Bronchial epithelial cell (primary cell): ENCODE measurements at places on chromosomes 12 and 14. TPM values are rescaled to one million over a fixed set of nuclear protein-coding genes. Genes with fewer than 3 reads are reported as not detected.

DNA sequence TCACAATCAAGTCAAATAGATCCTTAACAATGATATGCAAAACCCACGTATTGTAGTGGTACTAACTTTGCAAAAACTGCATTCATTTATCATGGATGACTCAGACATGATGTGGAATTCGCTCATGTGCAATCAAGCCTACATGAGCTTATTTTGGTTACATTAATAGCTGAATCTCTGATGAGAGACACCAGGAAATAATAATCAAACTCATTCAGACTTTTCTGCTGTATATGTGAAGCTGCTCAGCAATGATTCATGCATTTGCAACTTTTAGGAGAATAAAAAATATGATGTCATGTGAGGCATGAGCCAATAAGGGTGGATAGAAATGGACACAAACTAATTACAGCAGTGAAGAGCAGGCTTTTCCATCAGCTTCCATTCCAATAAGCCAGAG is 1075.8 kb upstream of the TMEM132C start:
- peak; percentile 86 for DNase-seq

The MMP19 gene
- total RNA-seq, result 0.13 and 0.53 TPM in 2 replicates

GRCh38 chr12:55188974-55189556 is 31.8 kb upstream of the OR10A7 start:
- peak; percentile 79 for DNase-seq

The CNPY2 gene
- 59.9 and 91.1 TPM in 2 replicates for total RNA-seq

DNA sequence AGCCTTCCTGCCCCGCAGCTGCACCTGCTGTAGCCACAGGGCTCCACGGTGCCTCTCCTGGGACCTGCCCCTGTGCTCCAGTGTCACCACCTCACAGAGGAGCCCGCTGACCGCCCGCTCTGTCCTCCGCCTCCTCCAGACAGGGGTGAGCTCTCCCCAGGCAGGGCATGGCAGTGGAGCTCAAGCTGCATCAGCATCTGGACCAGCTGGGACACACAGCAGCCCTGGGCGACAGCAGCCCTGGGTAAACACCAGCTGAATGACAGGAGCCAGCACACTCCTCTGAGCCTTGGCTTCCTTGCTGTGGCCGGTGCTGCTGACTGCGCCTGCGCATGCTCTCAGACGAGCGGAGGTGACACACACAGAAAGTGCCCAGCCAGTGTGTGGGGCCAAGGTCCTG is 22.0 kb downstream of the CHGA start:
- no peak for DNase-seq

GRCh38 chr12:83224012-83224411 is 537.3 kb downstream of the TMTC2 start:
- DNase-seq, result peak; percentile 1

The WNT1 gene
- not detected in 2 replicates for total RNA-seq

DNA sequence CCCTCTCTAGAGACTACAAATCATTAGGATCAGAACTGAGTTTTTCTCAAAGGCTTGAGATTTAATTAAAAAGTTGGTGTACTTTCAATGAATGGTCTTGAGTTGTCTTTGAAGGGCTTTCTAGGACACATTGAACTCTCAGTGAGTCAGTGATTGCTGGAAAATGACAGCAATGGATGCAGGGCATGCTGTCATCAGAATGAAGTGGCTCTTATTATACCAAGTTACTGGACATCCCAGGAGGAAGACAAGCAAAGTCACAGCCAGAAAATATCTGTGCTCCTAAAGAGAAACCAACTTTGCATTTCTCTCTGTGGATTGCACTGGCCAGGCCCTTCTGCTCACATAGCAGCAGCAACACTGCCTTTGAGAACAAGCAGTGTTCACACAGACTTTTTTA is 112.6 kb downstream of the PRIMA1 start:
- DNase-seq, result no peak
